ENCODE measurements at places on chromosomes 3 and 15. TPM values are rescaled to one million over a fixed set of nuclear protein-coding genes. Genes with fewer than 3 reads are reported as not detected.

DNA sequence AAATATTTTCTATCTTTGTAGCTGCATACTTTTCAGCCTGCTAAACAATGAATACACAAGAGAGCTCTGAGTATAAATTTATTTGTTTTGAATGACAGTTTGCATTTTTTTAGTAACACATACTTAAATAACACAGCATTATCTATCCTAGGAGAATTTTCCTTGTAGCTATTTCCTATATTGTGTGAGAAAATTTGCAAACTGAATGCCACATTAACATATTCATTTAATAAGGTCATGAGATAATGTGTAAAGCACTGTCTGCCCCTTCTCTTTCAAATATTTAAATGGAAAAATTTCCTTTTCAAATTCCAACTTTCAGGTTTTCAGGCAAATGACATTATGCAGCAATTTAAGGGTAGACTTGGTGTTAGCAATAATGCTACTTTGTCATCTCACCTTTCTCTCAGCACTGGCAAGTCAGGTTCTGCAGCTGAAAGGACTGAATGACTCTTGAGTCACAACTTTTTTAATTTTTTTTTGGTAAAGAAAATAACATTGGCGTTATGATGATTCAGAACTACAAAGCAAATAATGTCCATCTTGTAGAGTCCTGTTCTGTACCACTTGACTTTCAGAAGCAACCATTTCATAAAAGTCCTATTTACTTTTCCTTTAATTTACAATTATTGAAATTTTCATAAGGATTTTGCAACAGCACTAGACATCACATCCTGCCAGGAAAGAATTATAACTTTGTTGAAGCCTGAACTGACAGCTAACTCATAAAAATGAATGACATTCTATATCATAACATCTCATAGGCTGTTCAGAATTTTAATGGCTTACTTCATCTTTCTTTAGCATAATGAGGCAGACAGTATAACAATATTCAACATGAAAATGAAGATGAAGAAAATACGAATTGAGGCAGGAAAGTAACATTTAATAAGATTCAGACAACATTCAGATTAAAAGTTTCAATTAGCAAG, 681.6 kb upstream of the SEMA6D start:
- H3K27ac ChIP-seq: no peak overlapping the region
- H3K27me3 ChIP-seq: no peaks in the 10 kb centered on the region
- H3K4me1 ChIP-seq: no peaks in the 10 kb centered on the region
- no peak for DNase-seq
- no peaks in the 10 kb centered on the region for H3K36me3 ChIP-seq
- no peak overlapping the region for H3K4me3 ChIP-seq

GRCh38 chr3:47418167-47419082, 37.6 kb downstream of the PTPN23 start:
- no peak overlapping the region for H3K27ac ChIP-seq
- H3K4me3 ChIP-seq: no peak overlapping the region
- H3K4me1 ChIP-seq: peaks cover 13% of the 10 kb centered on the region

- DNase-seq: no peak
- H3K36me3 ChIP-seq: no peaks in the 10 kb centered on the region
- no peak overlapping the region for H3K27ac ChIP-seq
These were observed 129.4 kb downstream of the DNAJB8 start for GRCh38 chr3:128337305-128337704.

- peak; percentile 20 for DNase-seq
- H3K27ac ChIP-seq: no peak overlapping the region
- H3K4me1 ChIP-seq: peaks cover 12% of the 10 kb centered on the region
- H3K27me3 ChIP-seq: no peaks in the 10 kb centered on the region
These were observed 3.0 kb downstream of the TRPM1 start for GRCh38 chr15:31098491-31098917.

DNA sequence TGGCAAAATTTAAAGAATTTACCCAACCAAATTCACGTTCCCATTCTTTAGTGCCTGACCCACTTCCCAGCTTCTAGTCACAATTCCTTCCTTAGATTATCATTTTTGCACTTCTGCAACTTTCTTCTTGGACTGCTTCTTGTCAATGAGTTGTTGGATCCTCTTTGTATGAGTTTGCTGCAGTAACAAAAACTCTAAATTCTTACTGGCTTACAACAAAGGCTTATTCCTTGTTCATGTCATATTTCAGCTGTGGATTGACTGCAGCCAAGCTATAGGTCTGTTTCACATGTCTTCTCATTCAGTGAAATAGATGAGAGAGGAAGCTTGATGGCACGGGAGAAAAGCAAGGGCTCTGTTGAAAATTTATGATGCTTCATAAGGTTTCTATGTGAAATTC, 50.4 kb upstream of the TGFBR2 start:
- no peak overlapping the region for H3K4me3 ChIP-seq
- no peaks in the 10 kb centered on the region for H3K27me3 ChIP-seq
- H3K4me1 ChIP-seq: no peaks in the 10 kb centered on the region
- no peak overlapping the region for H3K27ac ChIP-seq

GRCh38 chr15:97168704-97169475, 791.6 kb upstream of the ARRDC4 start:
- no peak for DNase-seq
- no peaks in the 10 kb centered on the region for H3K27me3 ChIP-seq
- no peak overlapping the region for H3K4me3 ChIP-seq
- no peaks in the 10 kb centered on the region for H3K36me3 ChIP-seq
- no peaks in the 10 kb centered on the region for H3K4me1 ChIP-seq

DNA sequence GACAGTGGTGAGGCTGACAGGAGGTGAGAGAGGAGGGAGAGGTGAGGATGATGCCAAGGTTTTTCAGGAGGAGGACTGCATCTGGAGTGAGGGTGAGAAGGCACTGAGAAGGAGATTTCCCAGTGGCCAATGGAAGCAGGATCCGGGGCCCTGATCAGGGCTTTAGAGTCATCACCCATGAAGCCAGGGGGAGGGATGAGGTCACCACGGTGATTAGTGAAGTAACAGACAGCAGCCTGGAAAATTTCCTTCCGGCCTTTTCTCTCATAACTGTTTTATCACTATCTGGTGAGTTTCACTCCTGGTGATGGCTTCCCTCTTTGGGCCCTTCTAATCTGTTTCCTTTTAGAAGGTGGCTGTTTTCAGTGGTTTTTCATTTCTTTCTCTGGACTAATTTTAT, 80.5 kb upstream of the WNT5A start:
- no peaks in the 10 kb centered on the region for H3K36me3 ChIP-seq
- no peak overlapping the region for H3K27ac ChIP-seq
- no peak for DNase-seq
- no peaks in the 10 kb centered on the region for H3K27me3 ChIP-seq

- no peak overlapping the region for H3K27ac ChIP-seq
- no peak overlapping the region for H3K4me3 ChIP-seq
- DNase-seq: no peak
- no peaks in the 10 kb centered on the region for H3K36me3 ChIP-seq
- H3K4me1 ChIP-seq: no peaks in the 10 kb centered on the region
These were observed 23.2 kb downstream of the CRABP1 start for GRCh38 chr15:78363381-78363734.

DNA sequence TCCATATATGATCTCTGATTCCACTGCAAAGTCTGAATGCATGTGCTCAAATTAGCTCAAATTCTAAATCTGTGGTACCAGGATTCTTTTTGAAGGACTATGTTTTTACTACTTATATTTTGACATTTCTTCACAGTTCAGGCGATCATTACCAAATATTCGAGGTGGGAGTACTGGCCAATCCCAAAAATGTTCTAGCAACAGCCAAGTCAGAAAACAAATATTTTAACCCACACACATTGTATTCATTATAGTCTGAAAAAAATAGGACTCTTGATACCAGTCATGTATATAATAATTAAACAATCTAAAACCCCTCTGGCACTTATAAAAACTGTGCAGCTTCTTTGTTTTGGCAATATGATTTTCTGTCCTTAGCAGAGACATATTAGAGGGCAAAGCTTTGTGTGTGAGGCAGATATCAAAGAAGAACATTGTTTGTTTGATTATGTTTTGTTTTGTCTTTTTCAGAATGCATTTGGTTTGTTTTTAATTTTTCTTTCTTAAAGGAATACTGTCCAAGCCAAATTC, 37.4 kb downstream of the FGF7 start:
- no peaks in the 10 kb centered on the region for H3K36me3 ChIP-seq
- H3K4me1 ChIP-seq: no peaks in the 10 kb centered on the region
- no peaks in the 10 kb centered on the region for H3K27me3 ChIP-seq
- DNase-seq: no peak
- H3K27ac ChIP-seq: no peak overlapping the region
- no peak overlapping the region for H3K4me3 ChIP-seq

- no peak overlapping the region for H3K27ac ChIP-seq
- H3K4me1 ChIP-seq: peaks cover 6% of the 10 kb centered on the region
- peak; percentile 33 for DNase-seq
- no peaks in the 10 kb centered on the region for H3K27me3 ChIP-seq
These were observed 183.6 kb downstream of the MBNL1 start for GRCh38 chr3:152452318-152452717.

- no peak overlapping the region for H3K4me3 ChIP-seq
- H3K27me3 ChIP-seq: no peaks in the 10 kb centered on the region
- no peaks in the 10 kb centered on the region for H3K36me3 ChIP-seq
- peaks cover 27% of the 10 kb centered on the region for H3K4me1 ChIP-seq
- H3K27ac ChIP-seq: peak overlapping the region; percentile 67
These were observed 93.8 kb downstream of the LINGO1 start for GRCh38 chr15:77538793-77539497.

GRCh38 chr15:58671186-58671585, 78.3 kb downstream of the ADAM10 start:
- no peak overlapping the region for H3K27ac ChIP-seq
- no peak overlapping the region for H3K4me3 ChIP-seq
- no peaks in the 10 kb centered on the region for H3K36me3 ChIP-seq
- no peaks in the 10 kb centered on the region for H3K4me1 ChIP-seq

DNA sequence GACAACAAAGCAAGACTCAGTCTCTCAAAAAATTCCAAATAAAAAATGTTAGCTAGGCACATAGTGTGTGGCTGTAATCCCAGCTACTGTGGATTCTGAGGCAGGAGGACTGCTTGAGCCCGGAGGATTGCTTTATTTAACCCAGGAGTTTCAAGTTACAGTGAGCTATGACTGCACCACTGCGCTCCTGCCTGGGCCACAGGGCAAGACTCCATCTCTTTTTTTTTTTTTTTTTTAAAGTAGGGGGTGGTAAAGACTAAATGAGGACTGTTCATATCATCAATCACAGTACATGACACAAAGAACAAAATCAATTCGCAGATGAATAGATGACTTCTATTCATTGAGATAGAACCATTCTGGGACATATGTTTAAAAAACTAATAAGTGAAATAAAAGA, 48.1 kb downstream of the ACAP2 start:
- H3K4me1 ChIP-seq: peaks cover 3% of the 10 kb centered on the region
- H3K36me3 ChIP-seq: no peaks in the 10 kb centered on the region
- no peaks in the 10 kb centered on the region for H3K27me3 ChIP-seq
- no peak for DNase-seq

KNG1 gene
- total RNA-seq: not detected

DNA sequence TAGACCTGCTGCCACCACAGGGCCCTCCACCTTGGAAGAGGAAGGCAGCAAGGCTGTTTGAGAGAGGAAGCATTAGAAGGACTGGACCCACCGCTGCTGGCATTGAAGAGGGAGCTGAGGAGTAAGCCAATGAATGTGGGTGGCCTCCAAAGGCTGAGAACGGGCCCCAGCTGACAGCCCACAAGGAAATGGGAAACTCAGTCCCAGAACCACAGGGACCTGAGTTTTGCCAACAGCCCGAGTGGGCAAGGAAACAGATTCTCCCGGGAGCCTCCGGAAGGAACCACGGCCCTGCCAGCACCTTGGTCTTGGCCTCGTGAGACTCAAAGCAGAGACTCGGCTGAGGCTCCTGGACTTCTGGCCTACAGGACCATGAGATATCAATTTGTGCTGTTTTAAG, 95.4 kb upstream of the SNRPA1 start:
- H3K27me3 ChIP-seq: no peaks in the 10 kb centered on the region
- no peak overlapping the region for H3K4me3 ChIP-seq
- no peaks in the 10 kb centered on the region for H3K36me3 ChIP-seq
- H3K27ac ChIP-seq: no peak overlapping the region

- no peak for DNase-seq
- H3K27ac ChIP-seq: no peak overlapping the region
- no peaks in the 10 kb centered on the region for H3K27me3 ChIP-seq
These were observed 18.0 kb upstream of the ARNT2 start for GRCh38 chr15:80386151-80386550.

IL17RB gene
- total RNA-seq: 0.88 TPM

GRCh38 chr3:107098864-107099263, 278.4 kb upstream of the CCDC54 start:
- no peaks in the 10 kb centered on the region for H3K27me3 ChIP-seq
- no peak overlapping the region for H3K4me3 ChIP-seq
- no peak for DNase-seq
- no peaks in the 10 kb centered on the region for H3K36me3 ChIP-seq

PIERCE2 gene
- total RNA-seq: 2.0 TPM

GRCh38 chr3:159960188-159961148, 28.2 kb upstream of the IL12A start:
- no peaks in the 10 kb centered on the region for H3K27me3 ChIP-seq
- H3K4me3 ChIP-seq: no peak overlapping the region
- no peaks in the 10 kb centered on the region for H3K36me3 ChIP-seq
- no peak for DNase-seq

STRIT1 gene
- total RNA-seq: not detected

- DNase-seq: no peak
- H3K4me3 ChIP-seq: no peak overlapping the region
- H3K36me3 ChIP-seq: no peaks in the 10 kb centered on the region
- no peaks in the 10 kb centered on the region for H3K27me3 ChIP-seq
- no peak overlapping the region for H3K27ac ChIP-seq
- peaks cover 3% of the 10 kb centered on the region for H3K4me1 ChIP-seq
These were observed 140.4 kb downstream of the RORA start for GRCh38 chr15:61088675-61089074.

DNA sequence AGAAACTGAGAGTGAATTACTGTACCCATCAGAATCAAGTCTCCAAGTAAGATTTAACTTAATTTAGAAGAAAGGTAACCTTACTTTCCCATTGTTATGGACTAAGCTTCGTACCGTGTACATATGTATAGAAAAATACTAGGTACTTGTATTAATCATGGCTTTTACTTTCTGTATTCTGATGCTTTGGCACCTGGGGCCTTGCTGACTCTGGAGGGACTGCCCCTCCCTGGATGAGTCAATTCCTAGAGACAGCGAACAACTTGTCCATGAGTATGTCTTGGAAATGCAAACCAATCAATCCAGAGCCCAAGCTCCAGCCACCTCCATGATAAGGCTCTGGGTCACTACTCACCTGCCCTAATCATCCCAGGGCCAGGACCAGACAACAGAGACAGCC, 50.0 kb upstream of the DGKG start:
- H3K27me3 ChIP-seq: no peaks in the 10 kb centered on the region
- H3K4me1 ChIP-seq: peaks cover 79% of the 10 kb centered on the region
- no peaks in the 10 kb centered on the region for H3K36me3 ChIP-seq
- DNase-seq: no peak
- peak overlapping the region; percentile 94 for H3K27ac ChIP-seq
- no peak overlapping the region for H3K4me3 ChIP-seq

- H3K27ac ChIP-seq: no peak overlapping the region
- peaks cover 3% of the 10 kb centered on the region for H3K4me1 ChIP-seq
- DNase-seq: no peak
- no peaks in the 10 kb centered on the region for H3K36me3 ChIP-seq
- H3K27me3 ChIP-seq: no peaks in the 10 kb centered on the region
These were observed 82.9 kb downstream of the IQSEC1 start for GRCh38 chr3:12990306-12990705.

- no peaks in the 10 kb centered on the region for H3K27me3 ChIP-seq
- H3K27ac ChIP-seq: peak overlapping the region; percentile 53
- DNase-seq: peak; percentile 21
- H3K36me3 ChIP-seq: no peaks in the 10 kb centered on the region
- H3K4me1 ChIP-seq: peaks cover 9% of the 10 kb centered on the region
- H3K4me3 ChIP-seq: no peak overlapping the region
These were observed 123.9 kb upstream of the MEF2A start for GRCh38 chr15:99441871-99442251.

GCNT3 gene
- total RNA-seq: not detected

GRCh38 chr3:191360620-191361019, 30.3 kb upstream of the UTS2B start:
- H3K27me3 ChIP-seq: no peaks in the 10 kb centered on the region
- peaks cover 14% of the 10 kb centered on the region for H3K4me1 ChIP-seq
- no peaks in the 10 kb centered on the region for H3K36me3 ChIP-seq
- no peak for DNase-seq
- no peak overlapping the region for H3K4me3 ChIP-seq

Data from thyroid gland (tissue), 4 donors.